KBM-7 (cell line): ENCODE measurements at places on chromosomes 2 and 18.

DNA sequence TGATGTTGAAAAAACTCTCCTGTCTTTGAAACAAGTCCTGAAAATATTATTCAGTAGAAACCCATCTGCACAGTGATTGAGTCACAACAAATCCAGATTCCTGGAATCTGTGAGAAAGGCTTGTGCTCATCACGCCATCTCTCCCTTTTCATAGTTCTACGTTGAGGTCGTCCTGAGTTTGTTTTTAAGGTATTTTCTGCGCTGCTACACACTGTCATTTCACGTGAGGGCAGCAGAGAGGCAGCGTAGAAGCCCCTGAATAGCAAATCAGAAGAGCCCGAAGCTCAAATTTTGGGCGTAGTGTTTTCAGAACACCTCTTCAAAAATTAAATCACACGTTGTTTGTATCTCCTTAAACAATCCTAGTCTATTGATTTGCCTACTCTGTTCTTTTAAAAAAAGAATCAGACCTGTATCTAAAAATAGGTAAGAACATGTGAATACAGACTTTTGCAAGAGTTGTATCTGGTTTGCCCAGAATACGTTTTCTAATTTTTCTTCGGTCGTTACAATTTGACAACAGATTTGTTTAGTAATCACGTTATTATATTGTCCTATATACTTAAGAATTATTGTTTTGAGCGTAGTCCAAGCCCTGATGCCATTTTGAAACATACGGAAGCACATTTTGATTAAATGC is 61.6 kb upstream of the SLC38A11 start:
- peak; percentile 57 for DNase-seq

- DNase-seq = no peak
Observed at GRCh38 chr2:11227595-11227994, 72.3 kb downstream of the SLC66A3 start.

DNA sequence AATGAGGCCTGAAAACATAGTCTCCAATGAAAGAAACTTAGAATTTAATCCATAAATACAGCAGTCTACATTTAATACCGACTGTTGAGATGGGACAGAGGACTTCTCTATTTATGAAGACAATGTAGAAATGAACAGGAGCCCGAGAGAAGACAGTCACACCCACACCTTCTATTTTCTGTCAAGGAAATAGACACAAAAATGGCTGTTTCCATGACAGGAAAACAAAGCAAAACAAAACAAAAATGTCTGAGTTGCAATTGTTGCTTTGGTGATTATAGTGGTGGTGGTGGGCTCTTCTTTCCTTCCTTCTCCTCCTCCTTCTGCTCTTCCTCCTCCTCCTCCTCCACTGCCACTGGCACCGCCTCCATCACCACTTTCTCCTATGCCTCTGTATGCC is 72.3 kb upstream of the CCDC68 start:
- DNase-seq = no peak

- DNase-seq = no peak
Observed at GRCh38 chr2:203596183-203596582, 61.1 kb upstream of the RAPH1 start.

DNA sequence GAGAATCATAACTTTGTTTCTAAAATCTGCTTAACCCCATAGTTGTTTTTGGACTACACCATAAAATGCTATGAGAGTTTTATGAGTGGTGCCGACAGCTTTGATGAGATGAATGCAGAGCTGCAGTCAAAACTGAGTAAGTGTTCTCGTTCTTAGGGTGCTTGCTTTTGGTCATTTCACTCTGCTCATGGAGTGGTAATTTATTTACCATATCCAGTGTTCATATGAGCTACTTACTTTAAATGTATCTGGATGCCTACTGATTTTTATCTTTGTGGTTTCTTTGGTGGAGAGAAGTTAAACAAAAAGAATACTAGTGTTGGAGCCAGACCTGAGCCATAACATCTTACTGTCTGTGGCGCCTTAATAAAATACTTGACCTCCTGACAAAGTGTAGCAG is 16.4 kb downstream of the NDC80 start:
- no peak for DNase-seq

GRCh38 chr2:42770288-42771131 is 6.6 kb upstream of the OXER1 start:
- peak; percentile 65 for DNase-seq

DNA sequence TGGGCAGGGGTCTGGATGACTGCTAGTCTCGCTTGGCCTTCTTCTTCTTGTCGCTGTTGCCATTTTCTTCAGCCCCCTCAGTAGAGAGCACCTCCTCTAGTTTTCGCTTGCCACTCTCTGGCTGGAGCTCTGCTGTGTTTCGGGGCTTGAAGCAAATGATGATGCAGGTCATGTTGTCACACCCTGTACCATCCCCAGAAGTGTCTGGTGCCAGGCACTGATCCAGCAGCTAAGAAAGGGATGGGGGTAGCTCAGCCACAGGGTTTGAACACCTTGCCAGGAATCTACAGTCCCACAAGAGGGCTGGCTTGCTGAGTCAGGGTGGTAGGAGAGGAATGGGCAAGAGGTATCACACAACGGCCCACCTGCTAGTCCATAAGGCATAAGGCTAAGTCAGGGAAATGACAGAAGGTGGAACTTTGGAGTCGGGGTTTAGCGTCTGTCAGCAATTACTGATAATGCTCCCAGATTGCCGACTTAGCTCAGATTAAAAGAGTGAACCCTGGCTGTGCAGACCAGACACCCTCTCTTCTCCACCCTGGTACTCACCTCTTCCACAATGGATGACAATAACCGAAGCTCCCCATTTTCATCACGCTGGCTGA is 1.1 kb upstream of the ZNF513 start:
- DNase-seq = no peak
